ENCODE measurements at places on chromosomes 2 and 18.
A peak's percentile ranks its signal among the peaks of the same experiment; 100 is the strongest.

GRCh38 chr2:179050755-179051154 is 818 bp upstream of the CCDC141 start:
- DNase-seq: no peak

GRCh38 chr2:177662895-177663294 is 270.3 kb downstream of the AGPS start:
- no peak for DNase-seq

- no peak for DNase-seq
Observed at GRCh38 chr2:136386046-136386445, 268.1 kb upstream of the CXCR4 start.

GRCh38 chr18:9106094-9106493 is 3.6 kb downstream of the NDUFV2 start:
- DNase-seq: no peak

- peak; percentile 53 for DNase-seq
Observed at GRCh38 chr18:34492652-34493051, 217.4 kb upstream of the DTNA start.

GRCh38 chr2:203603456-203604389 is 68.6 kb upstream of the RAPH1 start:
- DNase-seq: no peak

GRCh38 chr2:79178076-79178674 is 18.6 kb upstream of the REG3A start:
- no peak for DNase-seq

Data from NCI-H1417 treated with DMSO at 0.1 percent for 48 hours (cell line).